ENCODE measurements at places on chromosomes 1 and 21. TPM values are rescaled to one million over a fixed set of nuclear protein-coding genes. Genes with fewer than 3 reads are reported as not detected.

ADAMTS5 gene
- total RNA-seq, result not detected

- H3K4me3 ChIP-seq, result no peak overlapping the region
- H3K27ac ChIP-seq, result no peak overlapping the region
- no peaks in the 10 kb centered on the region for H3K36me3 ChIP-seq
- H3K27me3 ChIP-seq, result no peaks in the 10 kb centered on the region
- DNase-seq, result no peak
Observed at GRCh38 chr1:45979074-45979777, 153.2 kb downstream of the PIK3R3 start.

DNA sequence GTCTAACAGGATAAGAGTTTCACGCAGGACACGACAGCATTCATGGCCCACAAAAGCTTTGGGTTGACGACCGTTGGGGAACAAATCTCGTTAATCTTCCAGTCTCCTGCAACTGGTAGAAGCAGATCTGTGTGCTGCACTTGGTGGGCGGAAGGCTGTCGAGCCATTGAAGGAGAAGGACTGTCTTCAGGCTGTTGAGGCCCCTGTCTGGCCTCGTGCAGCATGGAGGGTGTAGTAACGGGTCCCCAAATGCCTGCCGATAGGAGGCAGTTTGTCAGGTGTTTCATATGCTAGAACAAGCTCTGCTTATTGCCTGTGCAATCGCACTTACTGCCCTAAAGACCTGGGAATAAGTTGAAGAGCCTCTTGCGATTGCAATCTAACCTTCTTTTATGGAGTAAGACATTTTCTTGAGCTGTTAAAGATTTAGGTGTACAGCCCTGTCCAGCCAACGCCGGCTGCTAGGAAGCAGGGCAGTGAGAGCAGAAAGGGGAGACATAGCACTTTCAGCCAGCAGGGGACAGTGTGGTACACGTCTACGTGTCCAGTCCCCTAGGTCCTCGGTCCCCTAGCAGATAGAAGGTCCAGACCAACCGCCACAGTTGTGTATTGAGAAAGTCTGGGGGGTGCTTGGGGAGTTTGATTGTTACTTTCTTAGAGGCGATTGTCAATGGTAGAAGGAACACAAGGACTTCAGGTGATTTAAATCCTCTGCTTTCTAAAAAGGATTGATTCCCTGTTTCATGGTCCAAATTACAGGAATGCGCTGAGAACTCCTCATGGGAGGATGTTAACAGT lies 102.3 kb upstream of the TMPRSS2 start:
- H3K27ac ChIP-seq, result peak overlapping the region; percentile 22
- peak; percentile 74 for DNase-seq
- no peaks in the 10 kb centered on the region for H3K36me3 ChIP-seq
- no peaks in the 10 kb centered on the region for H3K27me3 ChIP-seq
- H3K4me3 ChIP-seq, result no peak overlapping the region

DNA sequence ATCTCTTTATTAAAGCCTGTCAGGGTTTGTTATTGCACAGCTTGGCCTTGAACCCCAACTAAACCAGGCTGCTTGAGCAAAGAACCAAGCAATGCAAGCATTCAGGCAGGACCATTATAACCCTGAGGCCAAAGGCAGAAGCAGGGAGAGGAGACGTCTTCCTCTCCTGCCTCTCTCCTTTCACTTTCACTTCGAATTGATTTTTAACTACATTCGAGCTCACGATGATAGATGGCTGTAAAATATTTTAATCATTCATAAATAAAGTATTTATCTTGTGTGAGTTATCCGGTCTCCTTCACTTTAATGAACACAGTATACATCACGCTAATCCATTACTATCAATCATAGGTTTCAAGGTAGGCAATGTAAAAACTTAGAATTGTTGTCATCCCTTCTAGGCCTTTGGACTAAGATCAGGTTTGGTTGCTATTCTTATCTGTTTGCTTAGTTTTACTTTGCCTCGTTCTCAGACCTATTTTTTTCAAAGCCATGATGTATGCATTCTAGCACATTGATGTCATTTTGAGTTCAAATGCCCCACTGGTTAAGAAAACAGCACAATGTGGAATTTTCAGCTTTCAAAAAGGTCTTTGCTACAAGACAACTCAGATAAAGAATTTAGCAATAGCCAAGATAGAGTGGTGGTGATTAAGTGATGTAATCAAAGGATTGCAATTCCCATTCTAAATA lies 480.2 kb upstream of the RUNX1 start:
- H3K27me3 ChIP-seq, result no peaks in the 10 kb centered on the region
- no peaks in the 10 kb centered on the region for H3K36me3 ChIP-seq
- H3K4me1 ChIP-seq, result peaks cover 32% of the 10 kb centered on the region
- no peak for DNase-seq
- peak overlapping the region; percentile 48 for H3K27ac ChIP-seq

DNA sequence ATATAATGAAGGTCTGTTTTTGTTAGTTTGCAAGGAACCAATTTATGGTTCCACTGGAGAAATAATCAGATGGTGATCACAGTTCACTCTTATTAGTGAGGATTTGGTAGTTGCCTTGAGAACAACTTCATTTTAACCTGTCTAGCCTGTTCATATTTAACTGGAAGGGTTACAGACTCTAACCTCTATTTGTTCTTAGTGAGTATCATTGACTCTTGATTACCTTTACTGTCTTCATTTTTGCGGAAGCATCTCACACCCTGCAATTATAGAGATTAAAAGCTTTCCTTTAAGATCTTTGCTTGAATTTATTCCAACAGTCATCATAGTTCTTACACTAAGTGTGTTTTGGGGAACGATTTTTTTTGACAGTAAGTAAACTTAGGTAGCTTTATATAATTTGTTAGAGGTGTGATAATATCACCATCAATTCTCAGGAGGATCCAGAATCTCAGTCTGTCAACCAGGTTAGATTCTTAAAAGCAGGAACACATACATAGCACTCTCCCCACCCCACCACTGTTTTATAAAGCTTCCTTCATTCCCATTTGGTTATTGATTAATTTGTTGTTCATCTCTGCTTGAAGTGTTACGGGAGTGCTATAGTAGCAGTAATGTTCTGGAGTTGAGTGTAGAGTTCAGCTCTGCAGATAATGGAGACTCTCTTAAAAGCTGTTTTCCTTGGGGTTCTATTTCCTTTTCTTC lies 30.1 kb downstream of the B3GALT2 start:
- H3K27ac ChIP-seq, result no peak overlapping the region
- peaks cover 7% of the 10 kb centered on the region for H3K4me1 ChIP-seq
- H3K36me3 ChIP-seq, result no peaks in the 10 kb centered on the region
- DNase-seq, result no peak
- no peaks in the 10 kb centered on the region for H3K27me3 ChIP-seq

GRCh38 chr1:64451440-64451839 lies 18.5 kb upstream of the CACHD1 start:
- no peaks in the 10 kb centered on the region for H3K36me3 ChIP-seq
- no peak for DNase-seq
- H3K4me3 ChIP-seq, result no peak overlapping the region
- peaks cover 4% of the 10 kb centered on the region for H3K4me1 ChIP-seq
- no peak overlapping the region for H3K27ac ChIP-seq

All from Caco-2 (cell line).